ENCODE measurements at places on chromosomes 13 and 19.

- no peak for DNase-seq
Measured at GRCh38 chr13:73898276-73898675, 235.9 kb downstream of the KLF12 start.

DNA sequence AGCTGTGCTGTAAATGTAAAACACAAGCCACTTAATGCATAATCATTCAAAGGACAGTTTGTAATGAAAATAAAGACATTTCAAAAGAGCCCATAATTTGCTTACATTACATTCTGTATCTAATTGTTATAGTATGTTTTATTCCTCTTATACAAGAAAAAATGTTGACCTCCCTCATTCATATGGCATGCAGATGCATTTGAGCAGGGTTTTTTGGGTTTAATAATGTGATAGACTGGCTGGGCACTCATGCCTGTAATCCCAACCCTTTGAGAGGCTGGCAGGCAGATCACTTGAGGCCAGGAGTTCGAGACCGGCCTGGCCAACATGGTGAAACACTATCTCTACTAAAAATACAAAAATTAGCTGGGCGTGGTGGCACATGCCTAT lies 11.6 kb upstream of the ARL11 start:
- no peak for DNase-seq

- no peak for DNase-seq
Measured at GRCh38 chr19:45881909-45882528, 3.9 kb downstream of the IRF2BP1 start.

DNA sequence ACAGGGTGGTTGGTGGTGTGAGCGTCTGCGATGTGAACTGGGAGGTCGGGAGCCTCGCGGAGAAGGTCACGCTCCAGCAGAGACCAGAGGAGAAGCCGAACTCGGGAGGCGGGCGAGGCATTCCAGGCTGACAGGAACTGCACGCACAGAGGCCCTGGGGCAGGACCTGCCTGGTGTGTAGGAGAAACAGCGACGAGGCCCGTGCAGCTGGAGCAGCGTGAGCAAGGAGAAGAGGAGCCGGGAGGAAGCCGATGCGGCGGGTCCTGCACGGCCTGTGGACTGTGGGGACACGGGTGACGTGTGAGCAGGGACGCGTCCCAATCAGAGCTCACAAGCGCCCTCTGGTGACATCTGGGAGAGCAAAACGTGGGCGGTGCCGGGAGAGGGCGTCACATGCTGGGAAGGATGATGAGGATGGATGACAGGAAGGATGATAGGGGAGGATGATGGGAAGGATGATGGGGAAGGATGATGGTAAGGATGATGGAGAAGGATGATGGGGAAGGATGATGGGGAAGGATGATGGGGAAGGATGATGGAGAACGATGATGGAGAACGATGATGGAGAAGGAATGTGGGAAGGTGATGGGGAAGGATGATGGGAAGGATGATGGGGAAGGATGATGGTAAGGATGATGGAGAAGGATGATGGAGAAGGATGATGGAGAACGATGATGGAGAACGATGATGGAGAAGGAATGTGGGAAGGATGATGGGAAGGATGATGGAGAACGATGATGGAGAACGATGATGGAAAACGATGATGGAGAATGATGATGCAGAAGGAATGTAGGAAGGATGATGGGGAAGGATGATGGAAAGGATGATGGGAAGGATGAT lies 16.1 kb upstream of the MADCAM1 start:
- DNase-seq = no peak

- peak; percentile 8 for DNase-seq
Measured at GRCh38 chr13:80339912-80340650, 845 bp downstream of the SPRY2 start.

DNA sequence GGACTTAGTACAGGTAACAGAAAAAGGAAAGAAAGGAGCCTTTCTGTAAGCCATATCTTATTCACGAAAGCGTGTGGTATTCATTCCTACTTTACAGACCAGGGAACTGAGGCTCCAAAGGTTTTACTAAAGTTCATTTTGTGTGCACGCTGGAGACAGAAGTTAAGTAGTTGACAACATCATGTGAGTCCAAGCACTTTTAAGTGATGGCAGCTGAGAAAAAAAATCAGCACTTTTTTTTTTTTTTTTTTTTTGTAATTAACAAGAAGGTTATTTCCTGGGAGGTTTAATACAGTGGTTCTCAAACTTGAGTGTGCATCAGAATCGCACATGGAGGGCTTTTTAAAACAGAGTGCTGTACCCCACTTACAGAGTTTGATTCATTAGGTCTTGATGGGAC lies 2.0 kb downstream of the DNAJC3 start:
- no peak for DNase-seq

DNA sequence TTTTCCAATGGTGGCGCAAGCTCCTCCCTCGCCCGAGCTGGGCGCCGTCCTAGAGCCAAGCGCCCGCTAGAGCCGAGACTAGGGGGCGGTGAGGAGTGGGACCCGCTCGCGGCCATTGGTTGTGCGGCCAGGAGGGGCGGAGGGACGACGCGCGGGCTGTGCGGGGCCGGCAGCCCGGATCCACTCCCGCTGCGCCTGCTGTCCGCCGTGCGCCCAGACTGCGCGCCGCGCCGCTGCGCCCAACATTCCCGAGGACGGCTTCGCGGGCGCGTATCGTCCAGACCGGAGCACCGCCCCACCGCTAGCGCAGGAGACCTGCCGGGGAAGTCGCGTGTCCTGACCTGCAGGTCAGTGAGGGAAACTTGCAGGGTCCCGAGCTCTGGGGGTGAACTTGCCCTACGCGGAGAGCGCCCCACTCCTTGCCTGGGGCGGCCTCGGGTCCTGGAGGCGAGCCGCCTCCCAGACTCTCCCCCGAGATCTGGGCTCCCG lies at the start of gene SERTM1:
Gene SERTM1 (plus strand): TSS at position 183 of the 489 bp plus-strand sequence. CDS start 21,059 bp downstream, outside the sequence.
- DNase-seq = no peak

DNA sequence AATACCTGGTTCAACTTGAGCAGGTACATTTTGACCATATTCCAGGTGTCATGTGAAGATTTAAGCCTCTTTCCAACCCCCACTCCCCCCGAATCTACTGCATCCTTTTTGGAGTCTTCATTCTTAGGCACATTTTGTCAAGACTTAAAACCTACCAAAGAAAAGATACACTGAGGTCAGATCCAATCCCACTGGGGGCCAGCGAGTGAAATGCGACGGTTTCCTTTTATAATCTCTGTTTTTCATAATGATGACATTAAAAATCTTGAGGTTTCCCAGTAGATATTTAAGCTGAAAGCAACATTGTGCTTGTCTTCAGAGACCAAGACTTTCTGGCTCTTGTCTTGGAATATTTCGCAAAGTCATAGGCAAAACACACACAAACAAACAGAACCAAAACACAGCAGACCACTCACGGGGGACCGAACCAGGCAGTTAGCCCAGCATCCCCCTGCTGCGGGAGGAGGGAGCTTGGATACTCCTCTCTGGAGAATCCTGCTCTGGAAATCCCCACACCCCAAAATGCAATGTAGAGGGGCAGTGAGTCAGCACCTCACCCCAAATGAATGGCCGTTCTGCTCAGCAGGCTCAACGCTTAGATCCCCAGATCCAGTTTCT lies 506 bp upstream of the GAS6 start:
- DNase-seq = no peak

GRCh38 chr13:38862443-38862842 lies 128.2 kb downstream of the STOML3 start:
- no peak for DNase-seq

DNA sequence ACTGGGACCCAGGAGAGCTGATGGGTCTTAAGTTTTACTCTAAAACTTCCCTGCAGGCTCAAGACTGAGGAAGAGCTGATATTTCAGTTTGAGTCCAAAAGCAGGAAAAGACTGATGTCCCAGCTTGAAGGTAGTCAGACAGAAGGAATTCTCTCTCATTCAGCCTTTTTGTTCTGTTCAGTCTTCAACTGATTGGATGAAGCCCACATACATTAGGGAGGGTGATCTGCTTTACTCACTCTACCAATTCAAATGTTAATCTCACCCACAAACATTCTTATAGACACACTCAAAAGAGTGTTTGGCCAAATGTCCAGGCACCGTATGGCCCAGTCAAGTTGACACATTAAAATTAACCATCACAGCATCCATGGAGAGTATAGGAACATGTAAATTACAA lies 173.5 kb downstream of the KCNRG start:
- DNase-seq = no peak

GRCh38 chr19:33446330-33447293 lies 73.1 kb downstream of the CEBPG start:
- no peak for DNase-seq

- DNase-seq = no peak
Measured at GRCh38 chr13:66098931-66099628, 1131.1 kb downstream of the PCDH9 start.

DNA sequence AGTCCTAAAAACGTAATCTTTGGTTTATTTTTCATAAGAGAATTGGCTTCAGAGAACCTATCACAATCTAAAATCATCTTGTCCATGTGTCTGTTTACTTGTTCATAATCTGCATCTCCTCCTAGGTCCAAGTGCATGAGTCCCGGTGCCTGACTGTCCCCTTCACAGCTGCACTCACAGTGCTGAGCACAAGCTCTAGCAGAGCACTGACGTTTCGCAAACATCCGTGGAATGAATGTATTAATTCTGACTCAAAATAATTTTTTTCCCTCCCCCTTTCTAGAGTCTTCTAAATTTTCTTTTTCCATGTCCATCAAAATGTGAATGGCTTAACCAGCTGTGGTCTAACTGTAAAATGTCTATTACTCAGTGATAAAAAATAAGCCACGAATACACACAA lies 245.5 kb upstream of the TSHZ3 start:
- no peak for DNase-seq

- DNase-seq = no peak
Measured at GRCh38 chr19:3027981-3028304, 1.1 kb downstream of the TLE2 start.

DNA sequence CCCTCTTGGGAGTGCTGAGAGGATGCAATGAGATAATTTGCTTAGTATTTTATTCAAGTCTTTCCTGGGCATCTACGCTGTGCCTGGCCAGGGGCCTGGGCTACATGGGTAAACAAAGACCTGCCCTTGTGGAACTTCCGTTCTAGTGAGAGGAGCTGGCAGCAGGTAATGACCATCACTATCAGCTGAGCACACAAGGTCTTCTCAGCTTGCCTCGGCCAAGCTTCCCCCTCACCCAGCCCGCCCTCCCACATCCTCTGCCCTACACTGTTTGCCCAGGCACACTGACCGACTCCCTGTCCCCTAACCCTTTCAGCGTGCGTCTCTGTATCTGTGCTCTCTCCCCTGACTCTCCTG lies 8.6 kb upstream of the FKRP start:
- DNase-seq = no peak

DNA sequence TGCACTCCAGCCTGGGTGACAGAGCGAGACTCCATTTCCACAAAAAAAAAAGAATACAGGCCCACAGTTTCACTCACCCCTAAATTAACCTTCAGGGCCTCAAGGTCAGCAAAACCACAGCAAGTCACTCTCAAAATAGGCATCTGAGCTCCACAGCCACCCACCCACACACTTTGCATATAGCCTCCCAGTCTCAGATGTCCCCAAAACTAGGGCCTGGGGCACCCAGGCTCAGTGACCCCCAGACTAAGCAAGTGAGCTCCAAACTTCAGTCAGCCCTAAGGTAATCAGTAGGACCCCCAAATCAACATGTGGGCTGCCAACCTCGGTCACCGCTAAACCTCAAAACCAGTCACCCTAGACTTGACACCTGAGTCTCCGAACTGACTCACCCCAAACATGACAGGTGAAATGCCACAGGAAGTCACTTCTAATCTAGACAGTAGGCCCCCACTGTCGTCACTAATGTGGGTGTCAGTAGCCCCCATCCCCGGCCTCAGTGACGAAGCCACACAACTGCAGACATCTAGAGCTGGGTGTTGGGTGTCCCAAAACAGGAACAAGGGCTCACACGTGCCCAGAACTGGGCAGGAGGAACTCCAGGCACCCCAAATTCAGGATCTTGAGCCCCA lies 13.9 kb downstream of the RABAC1 start:
- peak; percentile 81 for DNase-seq

DNA sequence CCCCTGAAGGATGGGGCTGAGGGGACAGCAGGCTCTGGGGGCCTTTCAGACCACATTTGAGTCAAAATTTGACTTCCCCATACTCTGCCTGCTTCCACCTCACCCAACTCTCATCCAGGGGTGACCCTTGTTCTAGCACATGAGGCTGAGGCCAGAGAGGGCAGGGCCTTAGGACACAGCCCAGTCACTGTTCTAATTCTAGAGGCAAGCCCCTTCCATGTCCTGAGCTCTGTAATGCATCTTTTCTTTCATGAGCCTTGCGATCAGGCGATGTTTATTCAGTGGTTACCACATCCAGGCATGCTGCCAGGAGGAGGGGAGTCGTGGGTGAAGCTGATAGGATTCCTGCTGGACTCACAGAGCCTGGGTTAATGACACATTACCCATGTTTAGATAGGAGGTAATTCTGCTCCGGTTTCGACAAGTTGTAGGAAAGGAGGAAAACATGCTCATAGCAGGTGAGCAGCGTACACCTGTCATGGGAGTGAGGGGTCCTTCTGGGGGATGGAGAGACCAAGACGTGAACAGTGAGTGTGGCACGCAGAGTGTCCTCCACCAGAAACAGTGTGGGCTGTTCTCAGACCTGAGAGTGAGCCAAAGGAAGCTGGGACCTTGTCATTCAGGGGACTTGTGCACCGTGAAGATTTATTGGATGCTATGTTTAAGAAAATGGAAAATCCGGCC lies 9.3 kb downstream of the RPS9 start:
- DNase-seq = no peak

DNA sequence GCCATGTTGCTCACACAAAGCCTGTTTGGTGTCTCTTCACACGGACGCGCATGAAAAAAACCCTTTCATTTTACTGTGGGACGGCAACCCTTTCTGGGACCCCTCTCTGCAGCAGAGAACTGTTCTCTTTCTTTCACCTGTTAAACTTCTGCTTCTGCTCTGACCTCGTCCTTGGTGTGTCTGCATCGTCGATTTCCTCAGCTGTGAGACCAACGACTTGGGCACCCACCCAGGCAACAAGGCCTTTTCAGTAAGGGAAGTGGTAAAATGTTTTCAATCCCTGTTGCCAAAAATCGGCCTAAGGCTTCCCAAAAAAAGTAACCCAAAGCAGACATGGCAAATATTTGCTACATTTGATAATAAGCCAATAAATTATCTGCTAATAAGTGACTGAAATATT lies 515.3 kb downstream of the IRS2 start:
- no peak for DNase-seq

- peak; percentile 62 for DNase-seq
Measured at GRCh38 chr19:12331211-12331941, 2.1 kb downstream of the ZNF563 start.

DNA sequence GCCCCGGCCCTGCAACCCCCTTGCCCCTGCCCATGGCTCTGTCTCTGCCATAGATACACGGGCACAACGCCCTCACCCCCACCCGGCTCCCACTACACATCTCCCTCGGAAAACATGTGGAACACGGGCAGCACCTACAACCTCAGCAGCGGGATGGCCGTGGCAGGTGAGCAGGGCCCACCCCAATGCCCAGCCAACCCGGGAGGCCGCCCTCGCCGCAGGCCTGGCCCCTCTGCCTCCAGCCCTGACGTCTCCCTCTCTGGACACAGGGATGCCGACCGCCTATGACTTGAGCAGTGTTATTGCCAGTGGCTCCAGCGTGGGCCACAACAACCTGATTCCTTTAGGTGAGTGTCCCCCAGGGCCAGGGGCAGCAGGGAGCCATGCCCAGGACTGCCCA lies 7.7 kb downstream of the YIPF2 start:
- no peak for DNase-seq
